ENCODE measurements at places on chromosomes 1 and 21.

- no peak for DNase-seq
Observed at GRCh38 chr1:54768093-54768492, 3.8 kb upstream of the PARS2 start.

GRCh38 chr1:23126801-23127200 is 41.9 kb downstream of the LUZP1 start:
- no peak for DNase-seq

GRCh38 chr1:153040950-153041631 is at the start of gene SPRR2D:
TSS of gene SPRR2D (minus strand) at chr1:153041120. CDS start at chr1:153040346, 774 bp downstream.
- DNase-seq = no peak

DNA sequence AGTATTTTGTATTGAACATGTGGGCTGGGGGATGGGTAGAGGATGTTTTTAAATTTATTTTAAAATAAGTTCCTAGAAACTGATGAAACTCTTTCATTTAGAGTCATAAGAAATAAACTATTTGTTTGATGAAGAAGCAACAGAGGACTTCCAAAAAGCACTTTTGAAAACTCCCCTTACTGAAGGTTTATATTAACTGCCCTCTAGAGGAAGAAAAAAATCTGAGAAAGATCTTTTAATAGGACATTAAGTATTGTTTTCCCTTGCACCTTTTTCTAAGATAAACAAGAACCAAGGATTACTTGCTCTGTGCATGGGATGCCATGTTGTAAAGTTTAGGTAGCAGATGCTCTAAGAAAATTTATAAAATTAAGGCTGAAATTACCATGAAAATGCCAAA is 14.1 kb downstream of the DISP1 start:
- DNase-seq = no peak

DNA sequence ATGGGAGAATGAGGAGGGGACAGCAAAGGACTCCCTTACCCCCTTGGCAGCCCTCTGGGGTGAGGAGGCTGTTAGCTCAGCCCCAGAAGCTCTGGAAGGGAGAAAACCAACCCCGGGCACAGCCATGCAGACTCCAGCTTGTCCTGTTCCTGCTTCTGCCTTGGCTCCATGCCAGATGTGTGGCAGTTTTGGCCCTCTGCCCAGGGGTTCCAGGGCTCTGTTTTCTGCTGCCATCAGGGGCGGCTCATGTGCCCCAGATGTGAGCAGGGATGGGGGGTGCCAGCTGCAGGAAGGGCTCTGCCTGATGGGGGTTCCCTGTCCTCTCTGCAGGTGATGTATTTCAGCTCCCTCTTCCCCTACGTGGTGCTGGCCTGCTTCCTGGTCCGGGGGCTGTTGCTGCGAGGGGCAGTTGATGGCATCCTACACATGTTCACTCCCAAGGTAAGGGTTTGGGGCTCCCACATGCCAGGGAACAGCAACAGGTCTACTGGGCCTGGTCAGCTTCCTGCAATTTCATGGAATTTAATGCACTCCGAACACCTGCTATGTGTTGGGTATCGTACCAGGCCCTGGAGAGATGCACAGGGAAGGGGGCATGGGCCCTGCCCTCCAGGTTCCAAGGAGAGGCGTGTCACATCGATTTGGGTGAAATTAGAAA is 26.1 kb downstream of the SLC6A17 start:
- DNase-seq = no peak
